Caco-2 (cell line): ENCODE measurements at places on chromosomes 2 and 18. TPM values are rescaled to one million over a fixed set of nuclear protein-coding genes. Genes with fewer than 3 reads are reported as not detected.

Gene SLC9A4
- 1.2 and 1.4 TPM in 2 replicates for total RNA-seq

Gene DCDC2C
- total RNA-seq, result not detected in 2 replicates

Gene DIPK1C
- total RNA-seq, result not detected in 2 replicates

Gene APLF
- 3.9 and 4.0 TPM in 2 replicates for total RNA-seq

Gene GPR155
- total RNA-seq, result 0.53 and 1.0 TPM in 2 replicates
